Peyer's patch (tissue), 4 donors: ENCODE measurements at places on chromosomes 13 and 19. TPM values are rescaled to one million over a fixed set of nuclear protein-coding genes. Genes with fewer than 3 reads are reported as not detected.
A peak's percentile ranks its signal among the peaks of the same experiment; 100 is the strongest.

GRCh38 chr13:91291078-91291477 lies 56.4 kb upstream of the MIR17HG start:
- no peaks in the 10 kb centered on the region for H3K4me1 ChIP-seq
- no peak overlapping the region for H3K27ac ChIP-seq
- no peak for DNase-seq
- no peaks in the 10 kb centered on the region for H3K36me3 ChIP-seq
- no peak overlapping the region for H3K4me3 ChIP-seq

DNA sequence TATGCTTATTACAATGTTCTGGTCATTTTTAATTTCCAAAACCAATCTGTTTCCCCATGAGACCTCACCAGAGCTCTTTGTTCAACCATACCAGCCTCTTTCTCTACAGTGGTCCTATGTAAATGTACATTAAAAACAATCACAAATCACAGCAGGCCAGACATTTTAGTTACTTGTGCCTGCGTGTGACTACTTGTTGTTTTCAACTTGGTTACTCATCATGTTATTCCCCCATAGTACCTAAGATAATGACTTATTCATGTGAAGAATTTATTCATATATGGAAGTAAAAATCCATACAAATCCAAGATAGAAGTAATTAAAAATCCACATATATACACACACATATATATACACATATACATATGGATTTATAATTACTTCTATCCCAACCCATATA lies 379.6 kb downstream of the SLITRK6 start:
- no peaks in the 10 kb centered on the region for H3K4me1 ChIP-seq
- no peak overlapping the region for H3K27ac ChIP-seq
- no peak overlapping the region for H3K4me3 ChIP-seq
- DNase-seq: no peak

GRCh38 chr13:100382785-100383184 lies 205.8 kb downstream of the GGACT start:
- no peak overlapping the region for H3K27ac ChIP-seq
- H3K4me3 ChIP-seq: no peak overlapping the region

GRCh38 chr13:112343591-112343990 lies 32.6 kb upstream of the SPACA7 start:
- H3K4me1 ChIP-seq: no peaks in the 10 kb centered on the region
- H3K36me3 ChIP-seq: no peaks in the 10 kb centered on the region
- H3K27ac ChIP-seq: no peak overlapping the region
- H3K27me3 ChIP-seq: no peaks in the 10 kb centered on the region
- no peak for DNase-seq

The MRPL57 gene
- 20.3 TPM for total RNA-seq

GRCh38 chr19:34806976-34807860 lies 34.2 kb upstream of the ZNF599 start:
- no peak overlapping the region for H3K27ac ChIP-seq
- no peaks in the 10 kb centered on the region for H3K4me1 ChIP-seq
- no peaks in the 10 kb centered on the region for H3K36me3 ChIP-seq
- no peak for DNase-seq
- H3K4me3 ChIP-seq: no peak overlapping the region

- H3K4me1 ChIP-seq: no peaks in the 10 kb centered on the region
- no peak within 1 kb of the TSS for H3K4me3 ChIP-seq
- DNase-seq: peak; percentile 89
- H3K27ac ChIP-seq: no peak within 1 kb of the TSS
Measured at GRCh38 chr19:3480383-3481091, at the start of gene SMIM24. Gene SMIM24 (minus strand): TSS chr19:3480525. CDS start chr19:3480463, 62 bp downstream.

The ICAM1 gene
- 62.7 TPM for total RNA-seq

- H3K4me3 ChIP-seq: no peak overlapping the region
- H3K4me1 ChIP-seq: peaks cover 3% of the 10 kb centered on the region
- no peaks in the 10 kb centered on the region for H3K27me3 ChIP-seq
- no peak overlapping the region for H3K27ac ChIP-seq
- DNase-seq: no peak
- H3K36me3 ChIP-seq: no peaks in the 10 kb centered on the region
Measured at GRCh38 chr19:57317503-57317902, 2.8 kb upstream of the ZNF543 start.
